SK-MEL-5 (cell line): ENCODE measurements at places on chromosomes 12 and 14. TPM values are rescaled to one million over a fixed set of nuclear protein-coding genes. Genes with fewer than 3 reads are reported as not detected.

B3GNT4 gene
- total RNA-seq: 0.05 and 0.21 TPM in 2 replicates

PRICKLE1 gene
- total RNA-seq: 0.50 and 4.4 TPM in 2 replicates

APOLD1 gene
- total RNA-seq: 55.9 and 57.6 TPM in 2 replicates

C12orf43 gene
- 24.0 and 25.4 TPM in 2 replicates for total RNA-seq

TSPAN19 gene
- total RNA-seq: 0.48 and 0.69 TPM in 2 replicates

GCH1 gene
- total RNA-seq: 2.7 and 3.9 TPM in 2 replicates

SYCP3 gene
- total RNA-seq: 0.29 and 0.63 TPM in 2 replicates

ESRRB gene
- total RNA-seq: not detected in 2 replicates

HEBP1 gene
- 7.8 and 7.9 TPM in 2 replicates for total RNA-seq

KIF5A gene
- 0.29 and 0.40 TPM in 2 replicates for total RNA-seq

RITA1 gene
- 38.8 and 39.1 TPM in 2 replicates for total RNA-seq

CALCOCO1 gene
- 40.6 and 43.6 TPM in 2 replicates for total RNA-seq

EPYC gene
- 0.87 and 1.0 TPM in 2 replicates for total RNA-seq

PAPLN gene
- total RNA-seq: not detected in 2 replicates

TTC9 gene
- total RNA-seq: 0.05 and 0.08 TPM in 2 replicates

LRRIQ1 gene
- total RNA-seq: 0.90 and 0.95 TPM in 2 replicates

TAS2R20 gene
- total RNA-seq: 1.1 and 1.3 TPM in 2 replicates
